Activated T-helper 1 cell treated with anti-CD3 and anti-CD28 coated beads, Interleukin-2, amount 50 U/mL, for 16 hours (primary cell): ENCODE measurements at places on chromosomes 3 and 15.

DNA sequence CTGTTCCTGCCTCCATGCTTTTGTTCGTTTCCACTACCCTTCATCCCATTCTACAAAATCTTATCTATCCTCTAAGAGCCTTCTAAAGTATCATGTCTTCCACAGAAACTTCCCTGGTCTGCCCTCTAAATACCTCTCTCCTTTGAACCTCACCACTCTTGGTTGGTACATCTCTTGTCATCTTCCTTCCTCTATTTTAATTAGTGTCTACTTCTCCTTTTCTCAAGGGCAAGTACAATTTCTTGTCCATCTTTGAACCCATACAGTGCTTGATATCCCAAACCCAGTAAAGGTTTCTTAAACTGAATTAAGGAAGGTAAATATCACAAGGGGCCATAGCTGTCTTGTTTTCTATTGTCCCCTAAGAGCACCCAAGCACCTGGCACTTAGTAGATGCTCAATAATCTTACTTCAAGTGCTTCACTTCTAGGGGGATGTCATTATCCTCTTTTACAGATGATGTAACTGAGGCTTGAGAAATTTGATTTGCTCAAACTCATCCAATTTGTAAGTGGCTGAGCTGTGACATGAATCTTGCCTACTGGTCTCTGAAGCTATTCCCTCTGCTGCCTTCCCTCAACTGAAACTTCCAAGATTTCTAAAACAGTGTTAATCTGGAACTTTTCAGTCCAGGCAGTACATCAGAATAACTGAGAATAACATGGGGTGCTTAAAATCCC lies 2.6 kb upstream of the DAPK2 start:
- no peak for DNase-seq

GRCh38 chr15:55014391-55015092 lies 182.2 kb downstream of the RSL24D1 start:
- no peak for DNase-seq

DNA sequence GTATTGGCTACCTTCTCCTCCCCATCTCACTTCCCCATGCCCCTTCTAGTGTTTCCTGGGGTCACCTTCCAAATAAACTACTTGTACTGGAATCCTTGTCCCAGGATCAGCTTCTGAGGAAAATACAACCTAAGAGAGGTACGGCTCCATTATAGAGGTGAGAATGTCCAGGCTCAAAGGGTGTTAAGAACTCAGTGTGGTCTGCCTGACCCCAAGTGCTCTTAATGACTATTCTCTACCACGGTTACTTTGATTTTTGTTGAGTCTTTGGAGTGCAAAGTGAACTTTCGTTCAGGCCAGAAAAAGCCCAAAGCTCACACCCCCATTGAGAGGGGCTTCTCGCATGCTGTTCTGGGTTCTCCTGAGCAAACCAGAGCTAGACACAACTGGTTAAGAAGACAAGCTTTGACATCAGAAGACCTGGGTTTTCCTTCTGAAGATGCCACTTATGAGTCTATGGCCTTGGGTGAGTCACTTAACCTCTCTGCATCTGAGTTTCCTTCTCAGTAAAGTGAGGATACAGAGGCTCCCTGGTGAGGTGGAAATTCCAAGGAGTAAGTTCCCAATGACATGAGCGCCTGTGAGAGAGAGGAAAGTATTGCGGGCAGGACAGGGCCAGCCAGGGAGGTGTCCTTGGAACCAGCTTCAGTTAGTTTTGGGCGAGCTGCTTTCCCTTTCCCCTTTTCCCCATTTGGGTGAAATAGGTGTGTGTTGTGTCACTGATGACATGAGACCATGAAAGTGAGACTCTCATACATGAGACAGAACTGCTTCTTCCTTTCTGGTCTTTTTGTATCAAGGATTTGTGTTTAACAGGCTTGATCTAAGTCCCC lies 475.0 kb upstream of the PROK2 start:
- DNase-seq = no peak

- no peak for DNase-seq
These were observed 34.0 kb downstream of the MYRIP start for GRCh38 chr3:39843440-39843839.

GRCh38 chr3:98846101-98846500 lies 55.4 kb downstream of the DCBLD2 start:
- no peak for DNase-seq

DNA sequence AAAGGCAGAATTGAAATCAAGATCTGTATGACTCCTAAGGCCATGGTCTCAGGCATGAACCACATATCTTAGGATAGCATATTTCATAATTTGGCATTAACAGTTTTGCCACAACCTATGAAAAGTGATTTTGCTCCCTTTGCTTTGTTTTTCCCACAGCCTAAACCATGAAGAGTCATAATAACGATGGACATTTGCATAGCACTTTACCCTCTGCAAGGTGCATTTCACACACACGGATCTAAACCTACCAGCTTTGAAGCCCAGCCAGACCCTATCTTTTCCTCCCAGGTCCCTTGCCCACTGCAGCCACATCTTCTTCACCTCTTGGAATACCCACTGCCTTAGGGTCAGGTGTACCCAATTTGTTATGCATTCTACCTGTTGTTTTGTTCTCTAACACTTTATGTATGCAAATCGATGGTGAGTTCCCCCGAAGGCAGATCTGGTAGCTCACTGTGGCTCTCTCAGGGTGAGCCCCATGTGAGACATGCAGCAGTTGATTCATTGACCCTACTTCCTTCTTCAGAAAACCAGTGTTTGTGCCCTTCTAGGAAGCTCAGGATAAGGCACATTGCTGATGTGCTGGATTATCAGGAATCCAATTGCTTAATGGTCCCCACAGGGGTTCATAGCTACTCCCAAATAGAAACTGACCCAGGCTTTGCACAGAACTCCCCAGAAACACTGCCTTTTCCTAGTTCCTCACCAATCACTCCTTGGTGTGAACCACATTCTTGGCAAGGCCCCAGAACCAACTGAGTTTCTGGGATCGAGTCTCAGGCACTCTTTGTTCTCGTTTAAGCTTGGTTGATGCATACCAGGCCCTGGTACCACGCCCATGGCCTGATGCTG lies 8.7 kb downstream of the ARHGAP31 start:
- DNase-seq = no peak

- no peak for DNase-seq
These were observed 445.6 kb upstream of the FRG2C start for GRCh38 chr3:75218577-75218976.

- no peak for DNase-seq
These were observed 268.6 kb upstream of the SLITRK3 start for GRCh38 chr3:165464736-165465135.

- DNase-seq = no peak
These were observed 26.0 kb upstream of the CORO2B start for GRCh38 chr15:68552773-68553172.

GRCh38 chr3:182979674-182980191 lies 605 bp downstream of the DCUN1D1 start:
- DNase-seq = no peak

DNA sequence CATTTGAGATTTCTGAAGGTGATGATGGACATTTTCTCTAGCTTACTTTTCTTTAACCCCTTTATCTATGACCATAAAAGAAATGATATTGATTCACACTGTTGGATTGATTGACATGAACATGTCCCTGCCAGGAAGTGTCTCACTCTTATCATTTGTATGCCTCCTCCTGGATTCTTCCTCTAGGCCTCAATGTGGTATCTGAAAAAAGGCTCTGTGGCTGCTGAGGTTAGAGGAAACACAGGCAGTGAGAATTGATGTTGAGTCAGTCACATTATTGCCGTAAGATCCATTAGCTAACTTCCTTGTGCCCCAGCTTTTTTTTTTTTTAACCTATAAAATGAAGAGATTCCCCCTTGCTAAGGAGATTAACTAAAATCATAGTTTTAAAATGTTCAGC lies 8.0 kb upstream of the THRB start:
- DNase-seq = no peak

DNA sequence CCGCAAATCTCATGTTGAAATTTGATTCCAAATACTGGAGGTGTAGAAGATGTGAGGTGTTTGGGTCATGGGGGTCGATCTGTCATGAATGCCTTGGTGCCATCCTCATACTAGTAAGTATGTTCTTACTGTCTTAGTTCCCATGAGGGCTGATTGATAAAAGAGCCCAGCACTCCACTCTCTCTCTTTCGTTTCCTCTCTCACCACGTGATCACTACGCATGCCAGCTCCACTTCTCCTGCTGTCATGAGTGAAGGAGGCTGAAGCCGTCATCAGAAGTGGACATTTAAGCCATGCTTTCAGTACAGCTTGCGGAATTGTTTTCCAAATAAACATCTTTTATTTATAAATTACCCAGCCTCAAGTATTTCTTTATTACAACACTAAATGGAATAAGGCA lies 6.1 kb downstream of the OR5H15 start:
- DNase-seq = no peak

DNA sequence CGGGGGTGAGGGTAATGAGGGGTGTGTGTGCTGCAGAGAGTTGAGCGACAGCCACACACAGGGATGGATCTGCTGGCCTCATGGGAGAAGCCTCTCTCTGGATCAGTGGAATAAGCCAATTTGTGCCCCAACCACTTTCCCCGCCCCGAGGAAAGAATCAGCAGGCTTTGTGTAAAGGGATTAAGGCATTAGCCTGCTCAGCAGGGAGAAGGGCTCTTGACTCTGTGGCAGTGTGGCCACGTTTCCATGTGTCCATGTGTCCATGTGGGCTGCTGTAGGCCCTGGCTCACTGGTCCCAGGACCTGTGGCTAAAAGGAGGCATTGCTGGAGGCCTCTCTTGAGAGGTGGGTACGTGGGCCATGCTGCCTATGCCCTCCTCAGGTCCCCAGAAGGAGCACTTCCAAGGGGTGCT lies 104.7 kb downstream of the HMG20A start:
- DNase-seq = no peak

DNA sequence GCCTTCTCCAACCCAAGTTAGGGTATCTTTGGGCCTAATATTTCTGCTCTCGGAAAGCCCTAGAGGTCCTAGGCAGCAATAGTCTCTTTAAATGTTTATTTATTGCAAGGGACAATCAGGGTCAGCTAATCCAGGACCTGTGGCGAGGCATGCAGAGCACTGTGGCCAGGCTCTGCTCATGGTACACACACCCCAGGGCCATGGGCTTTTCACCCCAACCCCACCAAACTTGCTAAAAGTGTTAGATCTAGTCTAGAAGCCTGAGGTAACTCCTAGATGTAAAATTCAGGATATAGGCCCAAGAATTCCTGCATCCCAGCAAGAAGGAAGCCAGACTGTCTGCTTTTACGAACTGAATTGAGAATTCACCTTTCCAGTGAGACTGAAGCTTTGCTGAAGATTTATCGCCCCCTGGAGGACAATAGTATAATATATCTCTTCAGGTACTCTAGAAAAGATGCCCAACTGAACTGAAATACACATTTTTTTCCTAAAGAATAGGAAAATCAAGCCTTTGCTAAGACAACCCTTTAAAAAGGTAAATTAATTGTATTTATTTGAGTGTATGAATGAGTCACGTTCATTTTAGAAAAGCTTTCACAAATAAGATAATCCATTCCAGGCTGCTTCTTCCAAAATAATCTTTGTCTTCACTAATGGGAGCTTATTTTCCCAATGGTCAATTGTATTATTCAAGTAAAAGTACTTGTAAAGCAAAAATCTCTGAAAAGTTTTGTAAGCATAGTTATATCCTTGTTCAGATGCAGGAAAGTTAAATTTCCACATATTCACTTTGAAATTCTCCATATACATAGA lies 89.8 kb downstream of the LRRC3B start:
- DNase-seq = no peak

- no peak for DNase-seq
These were observed 2.3 kb upstream of the DNAH1 start for GRCh38 chr3:52313774-52314188.

DNA sequence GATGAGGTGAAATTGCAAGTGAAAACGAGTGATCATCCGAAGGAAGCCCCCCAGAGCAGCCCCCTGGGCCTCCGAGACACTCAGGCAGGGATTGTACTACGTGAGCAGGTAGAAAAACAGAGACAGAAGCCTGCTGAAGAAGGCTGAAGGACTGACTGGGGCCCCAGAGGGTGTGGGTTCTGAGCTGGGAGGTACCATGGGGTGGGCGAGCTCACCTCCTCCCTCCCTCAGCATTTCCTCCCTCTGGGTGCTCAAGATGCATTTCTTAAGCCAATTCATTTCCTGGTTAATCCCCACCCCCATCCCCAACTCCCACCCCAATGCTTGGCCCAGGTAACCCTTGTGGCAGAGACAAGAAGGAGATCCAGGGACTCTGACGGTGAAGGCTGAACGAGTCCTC lies 108.7 kb downstream of the BDH1 start:
- DNase-seq = no peak

GRCh38 chr3:184284696-184285095 lies 8.9 kb downstream of the ECE2 start:
- DNase-seq = no peak

- DNase-seq = no peak
These were observed 33.8 kb downstream of the MRAS start for GRCh38 chr3:138381950-138382715.

DNA sequence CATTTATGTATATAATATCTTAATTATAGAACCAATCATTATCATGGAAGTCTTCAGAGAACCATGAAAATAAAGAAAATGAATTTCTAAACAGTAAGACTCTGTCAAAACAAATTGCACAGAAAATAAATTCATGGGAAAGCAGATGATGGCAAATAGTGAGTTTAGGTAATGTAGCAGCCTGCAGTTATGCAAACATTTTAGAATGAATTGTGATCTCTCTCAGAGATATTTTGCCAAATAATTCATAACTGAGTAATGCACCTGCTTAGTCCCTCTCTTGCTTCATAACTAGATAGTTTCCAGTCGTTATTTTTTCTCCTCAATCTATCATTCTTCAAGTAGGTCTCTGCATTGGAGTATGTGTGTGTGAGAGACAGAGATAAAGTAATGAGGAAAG lies 492.7 kb upstream of the THBS1 start:
- no peak for DNase-seq

GRCh38 chr15:50904211-50904610 lies 4.3 kb upstream of the AP4E1 start:
- no peak for DNase-seq

DNA sequence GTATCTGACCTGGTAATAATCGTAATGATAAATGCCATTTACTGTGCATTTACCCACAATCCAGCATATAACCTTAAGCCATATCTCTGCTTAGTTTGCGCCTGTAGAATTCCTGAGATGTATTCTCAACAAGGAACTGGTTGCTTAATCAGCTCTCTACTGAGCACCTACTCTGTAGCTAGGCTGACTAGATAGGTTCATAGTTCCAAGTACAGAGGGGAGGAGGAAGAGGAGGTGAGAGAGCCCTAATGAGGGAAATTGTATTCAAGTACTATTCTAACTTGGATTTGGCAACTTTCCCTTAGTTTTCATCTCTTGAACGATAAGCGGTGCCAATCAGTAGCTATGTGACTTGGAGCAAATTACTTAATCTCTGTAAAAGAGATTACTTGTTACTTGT lies 5.6 kb upstream of the AKAP13 start:
- no peak for DNase-seq
